ENCODE measurements at places on chromosomes 5 and 9. TPM values are rescaled to one million over a fixed set of nuclear protein-coding genes. Genes with fewer than 3 reads are reported as not detected.

Gene SLC4A9
- total RNA-seq: not detected

Gene PRSS3
- total RNA-seq: 12.6 TPM

Gene PCDHGC5
- total RNA-seq: not detected

Gene TSSK1B
- not detected for total RNA-seq

Gene HTR4
- not detected for total RNA-seq

Gene LAMC3
- total RNA-seq: 2.2 TPM

Gene SKP1
- total RNA-seq: 617 TPM

Gene EGR1
- total RNA-seq: 12.8 TPM

Gene OTP
- 0.05 TPM for total RNA-seq

Gene ITK
- total RNA-seq: not detected

Gene HMGCR
- 25.6 TPM for total RNA-seq

Gene NAIP
- total RNA-seq: 0.39 TPM

Gene BARX1
- 12.9 TPM for total RNA-seq

Gene FAM78A
- total RNA-seq: 0.31 TPM

Gene CNTNAP3
- total RNA-seq: 8.8 TPM

Gene FBLL1
- 0.08 TPM for total RNA-seq

Gene ELAVL2
- not detected for total RNA-seq

Gene SLCO4C1
- not detected for total RNA-seq

Gene NEK6
- total RNA-seq: 67.2 TPM

Gene NUTM2F
- not detected for total RNA-seq

Gene HAUS6
- total RNA-seq: 25.7 TPM

Gene SLC36A3
- total RNA-seq: not detected

Gene SPATA31D4
- not detected for total RNA-seq

Gene BHMT2
- total RNA-seq: not detected

Gene PCDHB10
- total RNA-seq: not detected

Gene TTLL11
- total RNA-seq: 4.2 TPM

Gene ARAP3
- 4.5 TPM for total RNA-seq

Gene OGN
- not detected for total RNA-seq

Gene TLX3
- not detected for total RNA-seq

Gene SOHLH1
- not detected for total RNA-seq

Gene ARHGEF28
- total RNA-seq: 11.5 TPM

Gene PRDM9
- total RNA-seq: not detected

Gene CCL27
- not detected for total RNA-seq

Gene PTGES2
- total RNA-seq: 99.3 TPM

Gene AJM1
- 4.6 TPM for total RNA-seq

Gene CBY3
- not detected for total RNA-seq

Gene INIP
- 14.7 TPM for total RNA-seq

Gene SNCAIP
- not detected for total RNA-seq

All from A549 treated with Mapracorat at 1 μM for 4 hours (cell line).